ENCODE measurements at places on chromosomes 7 and 10. TPM values are rescaled to one million over a fixed set of nuclear protein-coding genes. Genes with fewer than 3 reads are reported as not detected.

Gene H2BK1
- not detected for total RNA-seq

Gene PALD1
- total RNA-seq, result 1.3 TPM

Gene PANK1
- total RNA-seq, result 6.1 TPM

Gene CYP2C9
- total RNA-seq, result not detected

Gene UTF1
- not detected for total RNA-seq

Gene MUC12
- 1.2 TPM for total RNA-seq

Gene RNF133
- not detected for total RNA-seq

Gene TRRAP
- total RNA-seq, result 13.1 TPM

Gene OR2A12
- total RNA-seq, result not detected

Gene ATP6V1F
- 126 TPM for total RNA-seq

Gene IDI2
- total RNA-seq, result not detected

Gene PRSS1
- total RNA-seq, result not detected

Gene EVX1
- total RNA-seq, result not detected

Gene VAX1
- not detected for total RNA-seq

Gene SAMD9
- total RNA-seq, result 3.5 TPM

Gene CALHM3
- total RNA-seq, result not detected

Gene CDC14C
- not detected for total RNA-seq

Gene NXPH1
- total RNA-seq, result not detected

Gene RASA4B
- 0.59 TPM for total RNA-seq

Gene IQUB
- not detected for total RNA-seq

Gene GPR15LG
- not detected for total RNA-seq

Gene GRID1
- not detected for total RNA-seq

Gene TWIST1
- 29.6 TPM for total RNA-seq

Gene SLC29A4
- 4.2 TPM for total RNA-seq

Gene ZNF736
- total RNA-seq, result 1.9 TPM

Gene HGF
- total RNA-seq, result 30.3 TPM

Gene ASB15
- not detected for total RNA-seq

Gene DOCK1
- total RNA-seq, result 21.0 TPM

Gene HOXA10
- not detected for total RNA-seq

Gene CACNA2D1
- 5.4 TPM for total RNA-seq
